HS-27A (cell line): ENCODE measurements at places on chromosomes 16 and 17.

GRCh38 chr16:10668322-10669045, 26.2 kb downstream of the TEKT5 start:
- no peak for DNase-seq

DNA sequence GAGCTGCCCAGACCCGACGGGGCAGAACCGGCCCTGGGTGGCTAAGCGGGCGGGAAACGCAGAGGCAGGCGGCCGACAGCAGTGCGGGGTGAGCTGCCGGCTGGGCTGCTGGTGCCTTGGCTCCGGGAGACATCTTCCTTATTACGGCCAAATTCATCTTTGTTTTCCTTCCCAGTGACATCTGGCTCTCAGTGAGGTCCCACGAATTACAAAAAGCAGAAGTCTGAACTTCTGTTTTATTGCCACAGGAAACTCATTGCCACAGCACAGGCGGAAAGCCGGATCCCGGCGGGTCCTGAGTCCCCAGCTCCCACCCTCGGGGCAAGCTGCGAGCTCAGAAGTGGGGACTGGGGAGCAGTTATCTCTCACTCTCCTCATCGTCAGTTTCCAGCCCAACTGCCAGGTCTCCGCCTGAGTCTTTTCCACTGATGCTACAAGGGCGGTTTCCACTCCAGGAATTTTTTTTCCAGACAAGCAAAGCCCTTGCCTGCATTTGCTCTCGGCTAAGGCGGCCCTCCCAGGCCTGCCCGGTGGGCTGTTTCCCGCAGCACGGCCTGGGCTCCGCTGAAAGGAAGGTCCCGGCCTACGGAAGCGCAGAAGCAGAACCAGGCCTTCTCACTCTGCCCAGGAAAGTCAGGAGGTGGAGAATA, 40.3 kb downstream of the CBFA2T3 start:
- DNase-seq = no peak

DNA sequence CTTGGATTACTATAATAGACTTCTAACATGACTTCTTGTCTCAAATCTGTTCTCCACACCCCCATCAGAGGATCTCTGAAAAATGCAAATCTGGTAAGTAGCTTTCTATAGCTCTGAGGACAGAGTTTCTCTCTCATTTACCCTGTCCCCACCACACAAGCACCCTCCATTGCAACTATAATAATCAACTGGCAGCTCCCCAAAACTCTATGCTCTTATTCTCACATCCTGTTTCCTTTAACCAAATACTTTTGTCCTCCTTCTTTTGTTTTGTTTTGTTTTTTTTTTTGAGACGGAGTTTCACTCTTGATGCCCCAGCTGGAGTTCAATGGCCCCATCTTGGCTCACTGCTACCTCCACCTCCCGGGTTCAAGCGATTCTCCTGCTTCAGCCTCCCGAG, 73.4 kb downstream of the HELZ start:
- no peak for DNase-seq

DNA sequence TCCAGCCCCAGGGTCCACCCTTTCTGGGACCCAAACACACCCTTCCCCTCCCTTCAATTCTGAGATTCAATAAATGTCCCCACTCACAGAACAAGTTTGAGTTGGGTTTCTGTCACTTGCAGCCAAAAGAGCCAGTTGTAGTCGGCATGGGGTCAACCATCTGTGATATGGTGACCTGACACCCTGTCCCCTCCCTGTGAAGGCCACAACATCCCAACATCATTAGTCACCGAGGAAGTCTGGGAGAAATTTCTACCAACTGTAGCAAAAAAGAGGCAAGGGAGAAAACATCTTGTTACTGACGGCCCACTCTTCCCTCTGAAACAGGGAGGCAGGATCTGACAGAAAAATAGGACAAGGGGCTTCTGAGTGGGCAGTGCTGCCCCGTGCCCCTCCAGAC, 638 bp upstream of the LYZL6 start:
- DNase-seq = no peak

GRCh38 chr17:77140878-77141767, at the start of gene SEC14L1:
TSS of gene SEC14L1 (plus strand) at chr17:77140969. CDS start at chr17:77143597, 2,628 bp downstream.
- no peak for DNase-seq

DNA sequence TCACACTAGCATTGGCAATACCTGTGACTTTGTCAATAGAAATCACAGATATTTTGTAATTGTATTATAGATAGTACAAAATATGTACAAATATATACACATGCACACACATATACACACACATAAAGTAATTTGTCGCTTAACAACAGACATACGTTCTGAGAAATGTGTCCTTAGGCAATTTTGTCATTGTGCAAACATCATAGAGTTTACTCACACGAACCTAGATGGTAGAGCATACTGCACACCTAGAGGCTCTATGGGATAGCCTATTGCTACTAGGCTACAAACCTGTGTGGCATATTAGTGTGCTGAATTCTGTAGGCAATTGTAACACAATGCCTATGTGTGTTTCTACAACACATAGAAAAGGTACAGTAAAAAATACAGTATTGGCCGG, 11.0 kb downstream of the UNC119 start:
- no peak for DNase-seq

DNA sequence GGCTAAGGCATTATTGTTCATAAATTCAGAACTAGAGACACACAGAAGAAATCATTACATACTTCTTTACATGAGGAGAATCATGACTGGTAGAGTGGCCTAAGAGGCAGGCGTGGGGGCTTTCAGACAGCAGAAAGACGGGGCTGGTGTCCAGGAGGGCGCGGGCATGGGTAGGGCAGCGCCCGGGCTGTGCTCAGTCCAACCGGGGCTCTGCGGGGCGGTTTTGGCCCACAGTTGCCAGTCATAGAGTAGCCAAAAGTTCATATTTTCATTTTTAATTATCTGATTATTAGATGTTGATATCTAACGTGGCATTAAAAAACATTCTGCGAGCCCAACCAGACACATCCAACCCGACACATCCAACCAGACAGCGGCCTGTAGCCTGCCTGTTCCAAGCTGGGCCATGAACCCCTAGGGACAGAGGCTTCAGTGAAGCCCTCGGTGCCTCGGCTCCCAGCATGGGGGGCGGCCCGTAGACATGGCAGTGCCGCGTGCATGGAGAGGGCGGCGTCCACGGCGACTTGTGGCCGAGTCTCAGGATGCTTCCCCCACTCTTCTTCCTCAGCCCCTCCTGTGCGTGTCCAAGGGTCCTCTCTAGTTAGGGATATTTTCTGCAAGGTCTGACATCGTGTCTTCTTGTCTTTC, 162.4 kb upstream of the CHMP6 start:
- DNase-seq = no peak

- DNase-seq = no peak
Measured at GRCh38 chr16:78209951-78210661, 110.7 kb downstream of the WWOX start.

DNA sequence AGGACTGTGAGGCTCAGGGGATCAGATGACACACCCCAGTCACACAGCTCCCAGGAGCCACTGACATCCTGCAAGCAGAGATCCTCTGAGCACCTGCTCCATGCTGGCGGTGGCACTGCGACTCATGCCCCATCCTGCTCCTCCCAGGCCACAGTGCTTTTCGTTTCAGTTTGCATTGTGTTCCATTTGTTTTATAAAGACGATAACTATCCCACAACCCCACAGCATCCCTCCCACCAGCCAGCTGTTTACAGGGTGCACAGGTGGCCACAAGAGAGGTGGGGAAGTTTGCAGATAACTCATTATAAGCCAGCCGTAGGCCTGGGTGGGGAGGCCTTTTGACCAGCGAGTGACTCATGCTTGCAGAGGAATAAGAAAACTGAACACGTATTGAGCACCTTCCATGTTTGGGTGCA, 28.2 kb downstream of the BCO1 start:
- DNase-seq = no peak

- no peak for DNase-seq
Measured at GRCh38 chr16:80468029-80468428, 72.8 kb upstream of the DYNLRB2 start.

- DNase-seq = no peak
Measured at GRCh38 chr17:28901866-28902818, 737 bp downstream of the DHRS13 start.

GRCh38 chr17:11803231-11803969, 193.9 kb downstream of the ZNF18 start:
- DNase-seq = no peak

DNA sequence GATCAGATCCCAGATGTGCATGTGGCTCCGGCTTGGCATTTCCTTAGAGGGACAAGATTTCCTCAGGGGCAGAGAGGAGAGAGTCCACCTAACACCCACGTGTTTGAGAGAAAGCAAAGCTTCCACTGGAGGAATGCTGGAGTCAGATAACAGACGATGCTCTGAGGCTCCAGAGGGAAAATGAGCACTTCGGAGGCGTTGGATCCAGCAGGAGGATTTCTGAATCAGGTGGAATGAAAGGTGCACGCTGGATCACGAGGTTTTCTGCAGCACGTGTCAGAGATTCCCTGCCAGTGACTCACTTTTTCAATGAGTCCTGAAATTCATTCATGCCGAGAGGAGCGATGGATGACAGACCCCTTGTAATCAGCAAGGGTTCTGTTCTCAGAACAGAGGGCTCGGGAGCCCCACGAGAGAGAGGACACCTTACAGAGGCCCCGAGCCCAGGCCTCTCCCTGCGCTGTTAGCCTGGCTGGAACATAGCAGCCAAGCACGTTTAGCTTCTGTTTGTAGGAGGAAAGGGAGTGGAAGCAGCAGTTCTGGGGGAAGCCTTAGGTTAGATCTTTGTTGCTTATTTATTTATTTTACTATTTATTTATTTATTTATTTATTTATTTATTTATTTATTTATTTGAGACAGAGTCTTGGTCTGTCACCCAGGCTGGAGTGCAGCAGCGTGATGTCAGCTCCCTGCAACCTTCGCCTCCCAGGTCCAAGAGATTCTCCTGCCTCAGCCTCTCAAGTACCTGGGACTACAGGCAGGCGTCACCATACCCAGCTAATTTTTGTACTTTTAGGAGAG, 49.3 kb upstream of the JPH3 start:
- DNase-seq = no peak

GRCh38 chr16:769184-769784, 8.8 kb downstream of the MSLN start:
- DNase-seq = no peak

DNA sequence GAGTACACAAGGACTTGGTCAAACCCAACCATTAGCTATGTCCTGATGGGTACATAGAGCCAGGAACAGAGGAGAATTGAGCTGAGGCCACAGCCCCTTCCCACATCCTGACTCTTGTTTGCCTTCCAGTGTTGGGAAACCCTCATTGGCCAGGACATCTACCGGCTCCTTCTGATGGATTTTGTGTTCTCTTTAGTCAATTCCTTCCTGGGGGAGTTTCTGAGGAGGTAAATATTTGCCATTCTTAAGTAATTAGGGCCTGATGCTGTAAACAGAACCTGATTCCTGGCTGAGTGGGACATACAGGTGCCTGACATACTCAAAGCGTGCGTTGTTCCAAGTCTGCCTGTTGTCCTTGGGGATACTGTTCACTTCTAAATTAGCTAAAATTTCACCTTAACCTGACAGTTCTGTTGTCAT, 42.6 kb downstream of the GDE1 start:
- DNase-seq = no peak

DNA sequence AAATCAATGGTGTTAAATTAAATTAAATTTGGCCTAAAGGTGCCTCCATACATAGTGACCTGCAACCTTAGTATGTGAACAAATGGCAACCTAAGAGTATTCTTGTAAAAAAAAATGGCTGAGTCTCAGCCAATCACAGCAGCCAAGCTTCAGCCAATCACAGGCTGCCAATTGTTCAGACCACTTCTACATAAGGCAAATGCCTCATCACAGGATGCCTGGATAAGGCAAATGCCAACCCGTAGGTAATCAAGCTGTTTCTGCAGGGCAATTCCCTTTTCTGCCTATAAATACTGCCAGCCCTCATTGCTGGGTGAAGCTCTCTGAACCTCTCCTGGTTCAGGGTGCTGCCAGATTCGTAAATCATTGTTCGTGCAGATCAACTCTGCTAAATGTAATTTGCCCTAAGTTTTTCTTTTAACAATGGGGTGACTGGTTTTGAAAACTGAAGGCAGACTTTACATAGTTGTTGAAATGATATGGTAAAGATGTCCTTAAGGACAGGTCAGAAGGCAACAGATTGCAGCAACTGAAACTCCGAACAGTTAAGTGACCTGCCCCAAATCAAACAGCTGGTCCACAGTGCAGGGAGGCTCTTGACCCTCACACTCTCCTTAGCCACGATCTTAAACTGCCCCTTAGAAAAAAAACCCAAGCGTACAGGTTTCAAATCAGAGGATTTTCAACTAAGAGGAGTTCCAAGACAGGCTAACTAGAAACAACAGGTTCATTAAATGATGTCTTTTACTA, 50.3 kb downstream of the N4BP1 start:
- DNase-seq = no peak

- DNase-seq = no peak
Measured at GRCh38 chr17:48128400-48128799, 20.8 kb downstream of the SNX11 start.

GRCh38 chr17:30332057-30332542, 1.8 kb downstream of the TMIGD1 start:
- DNase-seq = no peak

- DNase-seq = no peak
Measured at GRCh38 chr16:10637337-10638037, 57.1 kb upstream of the EMP2 start.

GRCh38 chr16:54051821-54052220, 234.8 kb downstream of the IRX3 start:
- no peak for DNase-seq

GRCh38 chr17:49219987-49220386, 9.5 kb downstream of the ABI3 start:
- DNase-seq = no peak
